Bronchial epithelial cell (primary cell): ENCODE measurements at places on chromosomes 7 and 10. TPM values are rescaled to one million over a fixed set of nuclear protein-coding genes. Genes with fewer than 3 reads are reported as not detected.
A peak's percentile ranks its signal among the peaks of the same experiment; 100 is the strongest.

- DNase-seq, result no peak
Measured at GRCh38 chr7:158126661-158127060, 461.0 kb downstream of the PTPRN2 start.

- DNase-seq, result no peak
Measured at GRCh38 chr7:142789441-142789840, 18.7 kb downstream of the PRSS2 start.

GRCh38 chr10:89651205-89651915, 6.3 kb upstream of the PANK1 start:
- no peak for DNase-seq

- no peak for DNase-seq
Measured at GRCh38 chr10:1687190-1687589, 50.1 kb downstream of the ADARB2 start.

- no peak for DNase-seq
Measured at GRCh38 chr10:88926566-88927415, 25.8 kb downstream of the ACTA2 start.

DNA sequence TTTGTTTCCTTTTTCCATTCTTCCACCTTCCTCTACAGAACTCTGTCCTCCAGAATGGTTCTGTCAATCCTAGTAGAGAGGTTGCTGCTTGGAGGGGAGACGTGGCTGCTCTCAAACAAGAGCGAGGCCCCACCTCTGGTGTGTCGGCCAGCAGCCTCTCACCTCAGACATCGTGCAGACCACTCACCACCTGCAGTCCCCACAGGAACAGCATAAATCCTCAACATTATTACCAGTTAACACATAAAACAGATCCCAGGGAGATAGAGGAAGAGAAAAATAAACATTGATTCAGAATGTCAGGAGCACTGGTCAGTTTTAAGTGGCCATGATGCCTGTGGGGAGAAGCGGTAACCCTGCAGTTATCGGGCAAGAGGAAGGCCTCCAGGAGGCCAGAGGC, 485.9 kb upstream of the DPP6 start:
- no peak for DNase-seq

- DNase-seq, result no peak
Measured at GRCh38 chr10:47414752-47415519, 30.8 kb upstream of the ZNF488 start.

DNA sequence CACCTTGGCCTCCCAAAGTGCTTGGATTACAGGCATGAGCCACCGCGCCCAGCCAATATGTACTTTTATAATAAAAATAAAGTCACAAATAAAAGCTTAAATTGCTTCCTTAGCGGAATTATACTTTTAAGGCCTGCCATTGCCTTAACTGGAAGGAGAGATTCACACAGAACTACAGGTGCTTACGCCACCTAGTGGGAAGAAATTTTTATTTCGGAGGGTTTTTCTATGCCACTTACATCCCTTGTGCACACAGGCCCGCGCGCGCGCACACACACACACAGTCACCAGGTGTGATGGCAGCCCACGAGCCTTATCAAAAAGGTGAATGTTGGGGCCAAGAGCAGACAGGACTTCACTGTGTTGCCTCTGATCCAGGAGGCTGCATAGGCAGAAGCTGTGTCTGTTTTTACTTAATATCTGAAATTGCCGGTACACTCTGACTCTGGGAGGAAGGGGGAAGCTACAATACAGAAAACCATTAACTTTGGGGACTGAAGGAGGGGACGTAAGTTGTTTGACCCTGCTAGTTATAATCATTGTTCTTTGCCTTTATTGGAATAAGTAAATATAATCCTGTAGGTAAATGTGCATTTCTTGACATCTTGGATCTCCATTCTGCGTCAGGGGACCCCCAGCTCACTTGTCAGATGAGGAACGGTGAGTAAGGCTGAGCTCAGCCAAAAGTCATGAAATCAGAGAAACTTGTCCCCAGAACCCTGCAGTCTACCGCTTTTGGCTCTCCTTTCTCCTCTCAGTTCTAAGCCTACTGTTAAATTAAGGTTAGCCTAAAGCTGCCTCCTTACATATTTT, 87.1 kb downstream of the SLC16A9 start:
- DNase-seq, result peak; percentile 63

- peak; percentile 50 for DNase-seq
Measured at GRCh38 chr10:24685958-24686540, 37.6 kb downstream of the ARHGAP21 start.

DNA sequence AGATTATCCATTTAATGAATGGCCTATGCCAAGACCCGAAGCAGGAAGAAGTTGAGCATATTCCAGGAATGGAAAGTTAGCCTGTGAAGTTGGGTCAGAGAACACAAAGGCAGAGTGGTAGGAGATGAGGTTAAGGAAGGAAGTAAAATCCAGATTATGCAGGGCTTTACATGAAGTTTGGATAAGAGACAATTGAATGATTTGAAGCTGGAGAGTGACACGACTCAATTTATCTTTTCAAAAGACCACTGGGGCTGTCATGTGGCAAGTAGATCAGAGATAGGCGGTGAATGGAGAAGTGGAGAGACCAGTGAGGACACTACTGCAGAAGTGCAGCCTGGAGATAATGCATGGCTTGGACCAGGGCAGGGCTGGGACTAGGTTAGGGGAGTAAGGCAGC, 7.2 kb upstream of the CNOT4 start:
- DNase-seq, result no peak

- no peak for DNase-seq
Measured at GRCh38 chr7:27171325-27171636, 2.8 kb downstream of the HOXA10 start.

DNA sequence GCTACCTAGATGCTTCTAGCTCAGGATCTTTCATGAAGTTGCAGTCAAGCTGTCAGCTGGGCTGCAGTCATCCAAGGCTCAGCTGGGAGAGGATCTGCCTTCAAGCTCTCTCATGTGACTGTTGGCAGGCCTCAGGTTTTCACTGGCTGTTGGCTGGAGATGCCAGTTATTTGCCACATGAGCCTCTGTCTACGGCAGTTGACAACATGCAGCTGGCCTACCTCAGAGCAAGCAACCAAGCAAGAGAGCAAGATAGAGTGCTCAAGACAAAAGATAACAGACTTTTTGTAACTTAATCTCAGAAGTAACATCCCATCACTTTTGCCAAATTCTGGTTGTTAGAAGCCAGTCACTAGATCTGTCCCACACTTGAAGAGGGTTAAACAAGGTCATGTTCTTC, 125.8 kb downstream of the TPST1 start:
- no peak for DNase-seq

DNA sequence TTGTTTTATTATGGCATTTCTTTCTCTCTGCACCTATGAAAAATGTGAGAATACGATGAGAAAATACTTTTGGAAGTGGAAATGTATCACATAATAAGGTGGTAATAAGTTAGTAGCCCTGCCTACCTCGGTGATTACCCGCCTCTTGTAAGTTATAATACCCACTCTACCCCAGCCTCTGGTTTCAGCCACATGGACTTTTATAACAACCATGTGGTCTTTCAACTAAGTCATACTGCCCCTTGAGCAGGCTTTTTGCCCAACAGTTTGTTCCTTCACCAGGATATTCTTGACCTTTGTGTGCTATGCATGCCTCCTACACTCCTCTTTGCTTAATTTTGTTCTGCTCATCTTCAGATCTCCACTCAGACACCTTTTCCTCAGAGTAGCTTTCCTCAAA, 470.6 kb upstream of the ZWINT start:
- DNase-seq, result no peak

The ZNF775 gene
- total RNA-seq, result 3.2 and 3.5 TPM in 2 replicates

The AHCYL2 gene
- total RNA-seq, result 5.0 and 7.2 TPM in 2 replicates
